Activated T-cell treated with anti-CD3 and anti-CD28 coated beads, Interleukin-2, amount 50 U/mL, for 72 hours (primary cell): ENCODE measurements at places on chromosomes 3 and 15.
A peak's percentile ranks its signal among the peaks of the same experiment; 100 is the strongest.

- no peak for DNase-seq
Measured at GRCh38 chr15:72092006-72092405, 25.9 kb downstream of the MYO9A start.

DNA sequence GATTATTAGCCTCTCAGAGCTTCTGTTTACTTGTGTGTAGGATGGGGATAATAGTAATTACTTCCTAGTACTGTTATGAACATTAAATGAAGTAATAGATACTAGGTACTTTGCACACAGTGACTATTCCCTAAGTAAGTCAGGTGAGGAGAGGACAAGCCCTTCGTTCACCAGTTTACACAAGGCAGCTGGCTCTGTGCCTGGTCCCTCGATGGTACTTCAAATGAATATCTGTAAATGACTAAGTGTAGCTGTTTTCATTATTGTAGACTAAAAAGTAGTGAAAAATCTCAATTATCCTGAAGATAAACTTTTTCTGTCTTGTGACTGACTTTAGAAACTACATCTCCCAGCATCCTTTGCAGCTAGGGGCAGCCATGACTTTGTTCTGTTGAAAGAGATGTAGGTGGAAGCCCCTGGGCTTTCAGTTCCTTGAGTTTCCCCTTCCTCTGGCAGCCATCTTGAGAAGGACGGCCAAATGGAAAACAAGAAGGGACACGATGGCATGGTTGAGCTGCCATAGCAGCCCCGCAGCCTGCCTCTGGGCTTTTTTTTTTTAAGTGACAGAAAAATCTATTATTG, 11.7 kb upstream of the WNT7A start:
- DNase-seq = peak; percentile 23

DNA sequence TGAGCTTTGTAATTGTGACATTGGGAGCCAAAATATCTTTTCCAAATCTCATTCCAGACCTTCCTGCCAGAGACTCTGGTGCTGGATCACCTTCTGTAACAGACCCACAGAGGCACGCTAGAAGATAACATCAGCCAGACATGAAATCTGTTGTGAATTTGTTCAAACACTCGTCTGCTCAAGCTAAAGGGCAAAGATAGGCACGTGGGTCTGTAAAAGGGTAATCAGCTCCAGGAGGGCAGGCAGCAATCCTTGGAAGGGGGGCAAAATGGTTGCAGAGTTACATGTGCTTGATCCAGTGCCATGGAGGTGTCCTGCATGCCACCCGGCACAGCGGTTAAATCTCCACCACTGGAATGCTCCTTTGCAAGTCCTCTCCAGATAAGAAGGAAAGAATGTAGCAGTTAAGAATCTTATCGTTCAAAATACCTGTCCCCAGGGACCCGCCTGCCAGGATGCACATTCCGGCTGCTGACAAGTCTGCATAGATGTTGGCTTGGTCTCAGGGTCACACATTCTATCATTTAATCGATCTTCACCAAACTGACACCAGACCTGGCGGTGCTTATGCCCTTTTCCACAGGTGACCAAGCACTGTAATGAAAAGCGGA, 74.8 kb downstream of the ADAMTS9 start:
- DNase-seq = no peak

- no peak for DNase-seq
Measured at GRCh38 chr3:133711013-133711412, 35.2 kb upstream of the TF start.

- DNase-seq = no peak
Measured at GRCh38 chr3:30421266-30421665, 185.1 kb upstream of the TGFBR2 start.

- DNase-seq = no peak
Measured at GRCh38 chr3:152302521-152303021, 33.8 kb downstream of the MBNL1 start.
